ENCODE measurements at places on chromosomes 7 and 10.

- no peak for DNase-seq
Observed at GRCh38 chr7:134724606-134725005, 54.8 kb upstream of the CALD1 start.

- no peak for DNase-seq
Observed at GRCh38 chr10:6399231-6399741, 180.8 kb downstream of the PRKCQ start.

GRCh38 chr10:14142606-14143250 lies 188.0 kb downstream of the FRMD4A start:
- no peak for DNase-seq

GRCh38 chr10:21976739-21977138 lies 26.8 kb downstream of the DNAJC1 start:
- DNase-seq, result no peak

DNA sequence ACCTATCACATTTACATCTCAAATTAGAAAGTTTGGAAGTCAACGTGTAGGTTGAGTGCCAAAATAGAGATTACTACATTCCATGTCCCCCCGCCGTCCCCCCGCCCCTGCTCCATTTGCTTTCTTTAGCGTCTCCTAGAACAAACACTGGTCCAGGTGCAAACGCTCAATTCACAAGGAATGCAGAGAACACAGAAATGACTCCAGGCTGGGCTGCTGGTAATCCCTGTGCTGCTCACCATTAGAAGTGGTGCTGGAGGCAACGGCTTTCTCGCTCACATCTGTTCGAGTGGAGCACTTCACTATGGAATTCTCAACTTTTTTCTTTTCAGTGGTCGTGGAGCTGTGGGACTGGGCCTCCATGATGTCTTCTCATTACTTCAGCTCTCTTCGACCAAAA lies 14.1 kb downstream of the GLI3 start:
- no peak for DNase-seq

- DNase-seq, result no peak
Observed at GRCh38 chr7:158366916-158367633, 220.5 kb downstream of the PTPRN2 start.

DNA sequence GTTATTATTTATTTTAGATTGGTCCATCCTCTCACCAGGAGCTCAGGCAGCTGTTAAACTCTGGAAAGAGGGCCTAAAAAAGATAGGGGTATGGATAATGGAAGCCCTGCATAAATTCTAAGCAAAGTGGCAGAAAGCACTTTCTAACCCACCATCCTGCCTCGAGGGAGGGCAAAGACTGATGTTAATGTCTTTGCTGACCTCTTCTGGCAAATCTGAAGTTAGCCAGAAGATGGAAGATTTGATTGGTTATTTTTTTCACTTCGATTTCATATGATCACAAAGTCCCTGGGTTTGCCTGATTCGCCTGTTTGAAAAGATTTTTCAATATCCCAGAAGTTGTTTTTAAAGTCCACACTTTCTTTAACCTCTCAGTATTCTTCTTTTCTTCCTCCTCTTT lies 24.8 kb downstream of the OR9A2 start:
- no peak for DNase-seq

GRCh38 chr10:86953747-86954680 lies 3.4 kb downstream of the MMRN2 start:
- DNase-seq, result no peak

DNA sequence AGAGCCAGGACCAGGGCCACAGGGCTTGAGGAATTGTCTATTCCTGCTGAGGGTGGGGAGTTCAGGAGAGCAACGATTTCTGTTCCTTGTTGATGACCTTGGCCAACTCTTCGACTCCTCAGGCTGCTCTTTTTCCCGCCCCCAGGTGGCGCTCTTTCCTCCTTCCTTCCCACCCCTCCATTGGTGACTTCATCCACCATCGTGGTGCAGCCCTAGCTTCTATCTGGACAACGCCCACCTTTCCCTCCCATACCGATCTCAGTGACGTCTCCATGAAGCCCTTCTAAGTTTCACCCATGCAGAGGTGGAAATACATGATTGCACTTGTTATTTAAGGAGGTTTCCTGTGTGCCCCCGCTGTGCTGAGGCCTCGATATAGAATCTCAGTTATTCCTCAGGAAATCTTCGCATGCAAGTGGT lies 22.1 kb upstream of the CARD11 start:
- no peak for DNase-seq

- DNase-seq, result no peak
Observed at GRCh38 chr7:105009667-105010503, 4.1 kb upstream of the KMT2E start.

- DNase-seq, result no peak
Observed at GRCh38 chr10:667096-667495, 22.4 kb downstream of the DIP2C start.

GRCh38 chr7:132197772-132198171 lies 378.5 kb downstream of the PLXNA4 start:
- DNase-seq, result no peak

DNA sequence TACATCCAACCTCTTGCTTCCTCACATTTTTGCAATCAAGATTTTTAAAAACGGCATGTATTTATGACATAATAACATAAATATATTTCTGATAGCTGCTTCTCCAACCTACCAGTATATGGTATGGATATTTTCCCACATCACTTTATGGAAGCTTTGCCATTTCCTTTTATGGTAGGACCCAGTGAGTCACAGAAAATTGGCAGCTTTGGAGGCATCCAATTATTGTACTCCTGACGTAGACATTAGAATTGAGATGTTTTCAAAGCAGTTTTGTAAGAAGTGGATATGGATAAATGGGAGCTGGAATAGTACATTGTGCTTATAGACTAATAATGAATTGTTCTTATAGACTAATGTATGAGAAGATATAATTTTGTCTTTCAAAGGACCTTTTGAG lies 23.8 kb upstream of the BICC1 start:
- DNase-seq, result no peak

DNA sequence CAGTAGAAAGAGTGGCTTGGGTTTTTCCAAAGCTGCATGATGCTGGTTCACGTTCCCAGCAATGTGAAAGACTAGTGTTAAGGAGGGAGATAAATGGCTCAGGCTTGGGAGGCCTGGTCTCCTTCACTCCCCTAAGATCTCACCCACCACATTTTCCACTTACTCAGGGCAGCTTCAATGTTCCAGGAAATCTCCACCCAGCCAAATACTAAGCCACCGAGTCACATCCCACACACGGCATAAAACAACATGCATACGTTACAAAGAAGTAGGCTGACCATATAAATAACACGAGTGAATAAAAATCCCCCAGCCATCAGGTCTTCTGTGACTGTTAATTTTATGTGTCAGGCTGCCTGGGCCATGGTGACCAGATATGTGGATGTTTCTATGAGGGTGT lies 303.5 kb downstream of the SFMBT2 start:
- DNase-seq, result no peak

- no peak for DNase-seq
Observed at GRCh38 chr10:132477066-132477397, 60.6 kb upstream of the INPP5A start.

DNA sequence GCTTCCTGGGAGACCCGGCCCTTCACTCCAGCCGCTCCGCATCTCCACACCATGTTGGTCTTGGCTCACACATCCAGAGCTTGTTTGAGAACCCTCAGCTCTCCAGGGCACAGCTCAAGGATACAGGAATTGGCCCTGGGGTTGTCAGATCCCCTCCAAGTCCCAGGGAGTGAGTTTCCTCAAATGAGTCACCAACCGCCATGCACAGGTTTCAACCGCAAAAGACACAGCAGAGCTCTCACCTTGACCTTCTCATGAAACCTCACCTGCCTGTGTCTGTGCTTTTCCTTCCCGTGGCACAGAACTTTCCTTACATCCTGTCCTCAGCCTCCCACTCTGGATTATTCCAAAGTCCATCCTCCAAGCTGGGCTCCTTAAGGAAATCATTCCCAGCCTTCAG lies 20.6 kb downstream of the AZGP1 start:
- DNase-seq, result no peak

- no peak for DNase-seq
Observed at GRCh38 chr10:60425392-60426110, 35.9 kb upstream of the ANK3 start.

DNA sequence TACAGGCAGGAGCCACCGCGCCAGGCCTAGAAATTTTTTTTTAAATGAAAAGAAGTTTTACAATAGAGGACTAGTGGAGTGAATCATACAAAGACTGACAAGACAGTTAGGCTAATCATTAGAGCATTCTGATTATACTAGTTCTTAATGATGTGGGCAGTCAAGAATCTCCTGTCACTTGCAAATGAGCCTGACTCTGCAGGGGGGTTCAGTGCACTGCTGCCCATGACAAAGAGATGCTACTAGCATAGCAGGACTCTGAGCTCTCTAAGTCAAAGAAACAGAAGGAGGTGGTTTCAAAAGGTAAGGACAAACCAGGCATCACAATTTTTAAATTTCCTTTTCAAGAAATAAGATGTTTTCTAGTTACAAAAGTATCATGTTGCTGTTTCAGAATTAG lies 59.0 kb downstream of the CCDC6 start:
- no peak for DNase-seq

DNA sequence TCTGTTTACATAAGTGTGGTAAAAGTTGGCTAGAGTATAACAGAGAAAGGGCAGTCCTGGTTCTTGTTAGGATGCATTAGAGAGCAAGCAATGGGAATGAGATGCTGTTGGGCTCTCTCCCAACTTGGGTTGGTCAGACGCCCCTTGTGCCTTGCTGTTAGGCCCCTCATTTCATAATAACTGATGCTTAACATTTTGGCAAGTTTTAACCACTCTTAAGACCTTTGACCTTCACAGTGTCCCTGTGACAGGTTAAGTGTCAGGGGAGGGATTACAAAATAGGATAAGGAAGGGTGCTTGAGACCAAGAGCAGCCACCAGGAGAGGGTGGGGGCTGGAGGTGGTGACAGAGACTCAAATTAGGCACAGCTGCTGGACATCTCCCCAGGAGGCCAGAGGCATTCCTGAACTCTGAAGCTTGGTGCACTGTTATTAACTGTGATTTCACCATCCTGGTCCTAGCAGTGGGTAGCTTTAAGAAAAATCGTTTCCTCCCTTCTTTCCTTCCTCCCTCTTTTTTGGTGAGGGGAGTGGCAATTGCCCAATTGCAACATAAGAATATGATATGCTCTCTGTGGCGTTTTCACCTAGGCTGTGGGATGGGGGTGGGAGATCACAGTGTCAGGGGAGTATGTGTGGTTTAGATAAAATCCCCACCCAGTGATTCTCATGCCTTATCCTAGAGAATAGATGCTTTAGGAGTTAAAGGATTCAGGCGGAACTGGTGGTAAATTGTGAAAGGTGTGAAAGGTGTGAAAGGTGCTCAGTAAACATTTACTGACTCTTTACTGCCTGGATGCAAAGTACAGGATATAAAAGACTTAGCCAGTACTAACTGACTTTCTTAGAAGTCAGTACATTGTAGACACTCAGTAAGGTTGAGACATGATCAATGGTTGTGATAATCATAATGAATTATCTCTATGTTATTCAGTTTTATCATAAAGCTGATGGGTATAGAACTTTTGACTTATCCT lies 270.5 kb downstream of the BICC1 start:
- DNase-seq, result no peak

DNA sequence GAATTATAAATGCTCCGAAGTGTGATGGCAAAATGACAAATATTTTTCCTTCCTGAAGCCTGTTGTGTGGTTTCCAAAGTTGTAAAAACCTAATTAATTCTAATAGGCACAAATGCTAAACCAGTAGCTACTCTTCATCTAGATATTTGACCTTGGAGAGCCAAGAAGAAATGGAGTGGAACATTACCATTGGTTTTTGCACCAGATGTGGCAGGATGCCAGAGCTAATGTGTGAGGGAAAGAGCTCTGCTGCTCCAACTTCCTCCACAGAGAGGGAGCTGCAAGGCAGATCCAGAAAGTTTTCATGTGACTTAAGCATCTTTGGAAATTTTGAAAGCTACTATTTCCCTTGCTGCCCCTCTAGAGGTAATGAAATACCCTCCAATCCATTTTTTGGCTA lies 65.1 kb upstream of the HPS1 start:
- DNase-seq, result no peak

DNA sequence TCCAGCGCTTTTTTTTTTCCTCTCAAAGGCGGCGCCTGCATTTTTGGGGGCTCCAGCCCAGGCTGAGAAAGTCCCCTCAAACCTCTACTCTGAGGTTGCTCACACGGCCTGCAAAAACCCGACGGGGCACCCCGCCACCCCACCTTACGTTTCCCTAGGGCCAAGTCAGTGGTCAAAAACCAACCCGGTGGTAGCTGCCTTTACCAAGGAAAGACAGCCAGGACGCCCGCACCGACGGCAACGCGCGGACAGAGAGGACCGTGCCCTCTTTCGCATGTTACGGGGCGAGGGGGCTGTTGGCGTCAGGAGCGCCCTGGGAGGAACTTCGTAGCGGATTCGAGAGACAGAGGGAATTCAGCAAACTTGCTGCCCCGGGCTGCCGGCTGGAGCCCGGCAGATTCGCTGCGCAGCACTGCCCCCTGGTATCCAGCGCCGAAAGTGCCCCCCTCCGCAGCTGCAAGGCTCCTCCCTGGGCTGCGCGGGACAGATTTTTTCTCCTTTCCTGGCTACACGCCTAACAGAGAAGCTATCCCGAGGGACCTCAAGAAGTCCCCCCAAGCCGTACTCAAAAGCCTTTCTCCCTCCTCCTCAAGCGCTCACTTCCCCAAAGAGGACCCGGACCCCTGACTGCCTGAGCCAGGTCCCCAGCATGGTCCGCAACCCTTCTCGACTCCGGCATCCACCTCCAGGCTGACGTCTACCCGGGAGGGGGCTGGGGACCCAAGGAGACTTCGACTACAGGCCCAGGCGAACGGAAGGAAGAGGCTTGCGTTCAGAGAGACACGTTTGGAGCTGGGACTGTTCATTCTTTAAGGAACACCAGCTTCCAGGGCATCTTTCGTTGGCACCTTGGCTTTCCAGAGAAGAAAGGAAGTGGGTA lies 27.7 kb upstream of the VAX1 start:
- no peak for DNase-seq

- DNase-seq, result peak; percentile 18
Observed at GRCh38 chr7:116859323-116859722, 3.1 kb upstream of the CAPZA2 start.

GRCh38 chr10:108629834-108630233 lies 1293.5 kb downstream of the XPNPEP1 start:
- no peak for DNase-seq

DNA sequence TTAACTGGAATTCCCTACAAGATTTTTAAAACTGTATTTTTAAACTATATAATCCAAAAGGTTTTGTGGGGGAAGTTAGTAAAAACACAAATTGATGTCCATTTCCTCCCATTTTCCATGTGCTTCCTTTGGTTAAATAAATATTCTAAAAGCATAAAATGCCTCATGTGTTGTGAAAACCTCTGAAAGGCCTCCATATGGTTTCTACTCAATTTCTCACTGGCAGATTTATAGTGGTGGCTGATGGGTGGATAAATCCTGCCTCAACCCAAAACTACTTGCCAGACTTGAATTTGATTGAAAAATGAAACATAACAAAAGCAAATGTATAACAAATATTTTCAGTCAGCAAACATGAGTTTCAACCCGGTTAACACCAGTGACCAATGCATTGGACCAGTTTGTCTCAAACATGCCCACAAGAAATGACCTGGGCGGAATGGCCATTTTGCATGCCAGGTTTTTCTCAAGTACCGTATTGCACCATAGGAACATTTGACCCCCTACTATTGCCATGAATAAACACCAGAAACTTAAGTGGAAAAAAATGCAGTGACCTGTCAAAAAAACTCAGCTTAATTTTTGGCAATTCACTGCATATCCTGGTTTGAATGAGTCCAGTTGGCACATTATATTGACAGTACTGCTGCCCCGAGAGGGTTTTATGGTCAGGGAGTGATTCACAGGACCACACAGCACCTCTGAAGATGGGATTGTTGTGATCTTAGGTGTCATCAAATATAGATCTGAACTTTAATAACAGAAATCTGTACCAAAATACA lies 454.6 kb upstream of the ANKRD30A start:
- no peak for DNase-seq

All from epithelial cell of prostate (primary cell).